ENCODE measurements at places on chromosomes 2 and 18. TPM values are rescaled to one million over a fixed set of nuclear protein-coding genes. Genes with fewer than 3 reads are reported as not detected.

The GPR55 gene
- not detected for polyA plus RNA-seq

The TEX44 gene
- not detected for polyA plus RNA-seq

The CLEC4F gene
- not detected for polyA plus RNA-seq

The CD8A gene
- 0.47 TPM for polyA plus RNA-seq

The HOXD9 gene
- polyA plus RNA-seq = not detected

- no peak for DNase-seq
Observed at GRCh38 chr18:37514953-37515352, 50.6 kb downstream of the CELF4 start.

DNA sequence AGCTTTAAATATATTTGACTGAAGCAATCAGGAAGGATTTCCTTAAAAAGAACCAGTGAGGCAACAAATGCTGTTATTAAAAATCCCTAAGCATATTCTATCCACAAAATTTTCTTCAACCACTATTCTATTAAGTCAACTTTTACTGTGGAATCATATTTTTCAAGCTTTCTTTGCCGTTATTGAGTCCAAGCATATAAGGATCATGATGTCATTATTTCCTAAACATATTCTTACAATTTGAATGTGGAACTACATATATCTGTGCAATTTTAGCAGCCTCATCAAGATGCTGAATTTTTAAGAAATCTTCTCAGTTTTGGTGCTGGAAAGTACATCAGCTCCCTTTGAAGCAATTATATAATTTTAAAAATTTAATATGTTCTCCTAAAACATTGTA is 5.6 kb downstream of the IFIH1 start:
- no peak for DNase-seq

DNA sequence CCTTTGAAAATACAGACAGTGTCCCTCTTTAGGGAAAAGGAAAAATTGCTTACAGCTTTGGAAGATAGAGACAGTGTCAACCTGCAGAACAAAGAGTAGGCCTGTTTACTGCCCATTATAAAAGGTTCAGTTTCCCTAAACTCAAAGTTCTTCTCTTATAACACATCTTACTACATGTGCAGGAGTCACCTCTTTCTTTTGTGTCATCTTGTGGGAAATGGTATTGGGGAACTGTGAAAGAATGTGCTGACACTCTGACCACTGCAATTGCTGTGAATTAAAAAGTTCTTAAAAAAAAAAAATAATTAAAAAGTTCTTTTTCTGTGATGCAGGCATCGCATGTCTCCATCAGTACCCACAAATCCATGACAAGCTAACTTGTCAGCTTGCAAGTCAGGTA is 2.9 kb upstream of the ITGB6 start:
- no peak for DNase-seq

GRCh38 chr2:106143495-106144215 is 50.4 kb downstream of the UXS1 start:
- DNase-seq = no peak

- no peak for DNase-seq
Observed at GRCh38 chr18:63067939-63068338, 251.6 kb downstream of the BCL2 start.

DNA sequence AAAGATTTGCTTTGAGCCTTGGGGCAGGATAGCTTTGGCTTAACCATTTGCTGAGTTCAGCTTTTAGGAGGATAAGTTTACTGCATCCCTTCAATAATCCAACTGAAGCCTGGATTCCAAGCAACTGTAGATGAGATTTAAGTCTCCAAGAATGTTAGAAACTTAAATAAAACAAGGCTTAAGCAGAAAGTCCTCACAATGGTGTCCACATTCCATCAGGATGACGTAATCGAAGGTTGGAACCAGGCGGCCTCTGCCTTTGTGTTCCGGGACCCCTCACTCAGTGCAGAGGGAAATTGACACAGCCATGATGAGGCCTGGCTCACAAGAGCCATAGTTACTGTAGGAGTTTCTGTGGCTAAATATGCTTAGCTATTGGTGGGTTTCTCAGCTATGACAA is 260.4 kb downstream of the LPIN1 start:
- DNase-seq = no peak

- no peak for DNase-seq
Observed at GRCh38 chr18:51668101-51668500, 470.6 kb upstream of the MEX3C start.

DNA sequence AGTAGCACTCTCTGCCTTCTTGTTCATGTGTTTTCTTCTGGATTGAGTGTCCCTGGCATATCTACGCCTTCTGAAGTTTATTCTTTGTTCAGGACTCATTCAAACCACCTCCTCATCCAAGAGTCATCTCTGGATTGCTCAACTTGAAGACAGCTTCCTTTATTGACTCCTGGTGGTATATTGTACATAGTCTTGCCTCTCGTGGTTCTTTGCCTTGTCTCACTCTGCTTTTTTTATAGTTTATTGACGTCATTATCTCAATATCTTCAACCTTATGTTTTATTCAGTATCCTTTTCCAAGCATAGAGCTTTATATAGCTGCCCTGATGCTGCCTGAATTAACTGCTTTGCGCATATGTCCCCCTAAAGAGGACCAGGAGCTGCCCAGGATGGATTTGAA is 161.7 kb downstream of the INSIG2 start:
- DNase-seq = no peak

DNA sequence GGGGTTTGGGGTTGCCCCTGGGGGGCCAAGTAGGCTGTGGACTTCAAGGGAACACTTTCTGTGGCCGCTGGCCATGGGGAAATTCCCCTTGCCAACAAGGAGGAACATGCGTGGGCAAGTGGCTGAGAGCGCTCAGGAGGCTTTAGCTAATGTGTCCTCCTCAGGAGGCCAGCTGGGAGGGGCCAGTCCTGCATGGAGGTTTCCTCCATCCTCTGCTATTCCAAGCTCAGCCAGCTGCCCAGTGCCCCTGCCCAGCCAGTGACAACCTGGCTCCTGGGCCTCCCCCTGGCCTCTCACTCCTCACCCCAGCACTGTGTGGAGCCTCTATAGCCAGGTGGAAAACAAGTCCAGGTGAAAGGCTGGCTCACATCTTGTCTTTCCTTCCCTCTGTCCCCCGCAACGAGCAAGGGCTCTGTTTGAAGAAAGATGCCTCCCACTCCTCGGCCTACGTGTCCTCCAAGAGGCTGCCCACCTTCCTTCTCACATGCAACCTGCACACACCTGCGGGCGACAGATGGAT is 64.4 kb upstream of the DAPL1 start:
- DNase-seq = no peak

DNA sequence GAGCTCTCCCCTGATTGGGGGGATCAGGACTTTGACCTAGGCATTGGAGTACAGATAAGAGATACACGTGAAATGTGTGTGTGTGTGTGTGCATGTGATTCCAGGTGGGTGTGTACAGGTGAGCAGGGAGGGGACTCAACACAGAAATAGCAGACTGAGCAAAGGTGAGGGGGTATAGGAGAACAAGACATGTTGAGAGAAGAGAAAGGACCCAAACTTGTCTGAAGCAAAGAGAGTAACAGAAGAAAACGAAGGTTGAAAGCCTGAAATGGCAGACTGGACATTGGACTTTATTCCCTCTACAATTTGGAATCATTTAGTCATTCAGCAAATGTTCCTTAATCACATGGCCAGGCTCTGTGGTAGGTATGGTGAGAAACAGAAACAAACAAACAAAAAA is 23.3 kb downstream of the MRO start:
- DNase-seq = no peak

- DNase-seq = no peak
Observed at GRCh38 chr2:120219766-120220165, 3.4 kb downstream of the TMEM185B start.

DNA sequence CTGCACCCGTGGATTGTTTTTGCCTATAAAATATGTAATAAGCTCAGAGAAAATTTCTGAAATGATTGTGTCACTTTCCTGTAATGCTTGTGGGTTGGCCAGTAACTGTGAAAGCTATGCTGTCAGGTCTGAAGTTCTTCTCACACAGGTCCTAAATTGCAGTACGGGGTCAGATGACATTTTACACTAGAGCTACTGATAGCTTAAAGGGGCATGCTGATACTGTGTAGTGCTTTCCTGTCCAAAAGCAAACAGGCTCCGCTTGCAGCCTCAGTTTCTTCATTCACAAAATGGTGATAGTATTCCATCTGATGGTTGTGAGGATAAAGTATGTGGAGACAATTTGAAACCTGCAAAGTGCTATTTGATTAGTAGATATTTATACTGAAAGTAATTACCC is 7.6 kb upstream of the FARSB start:
- DNase-seq = no peak

- DNase-seq = no peak
Observed at GRCh38 chr2:172701250-172701649, 34.4 kb upstream of the RAPGEF4 start.

DNA sequence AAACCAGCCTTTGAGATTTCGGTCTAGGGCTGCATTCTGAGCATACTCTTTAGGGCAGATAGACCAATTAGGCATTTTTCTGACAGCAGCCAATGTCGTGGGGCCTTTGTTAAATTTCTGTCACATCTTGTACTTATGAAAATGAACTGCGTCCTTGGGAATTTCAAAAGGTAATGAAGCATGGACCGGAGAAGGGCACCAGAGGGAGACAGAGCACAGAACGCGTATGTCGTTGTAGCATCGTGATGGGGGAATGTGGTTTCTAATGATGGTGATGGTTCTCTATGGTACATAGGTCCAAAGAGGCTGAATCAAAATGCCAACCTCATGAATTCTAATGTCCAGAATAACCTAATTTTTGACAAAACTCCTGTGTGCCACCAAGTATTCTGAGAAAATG is 483.9 kb upstream of the CRIM1 start:
- no peak for DNase-seq

GRCh38 chr2:227877421-227878310 is 6.2 kb downstream of the DAW1 start:
- DNase-seq = no peak
